ENCODE measurements at places on chromosomes 13 and 19. TPM values are rescaled to one million over a fixed set of nuclear protein-coding genes. Genes with fewer than 3 reads are reported as not detected.

GRCh38 chr13:94753327-94753726 is 41.0 kb upstream of the SOX21 start:
- no peaks in the 10 kb centered on the region for H3K4me1 ChIP-seq
- DNase-seq: no peak
- H3K27ac ChIP-seq: no peak overlapping the region
- H3K4me3 ChIP-seq: no peak overlapping the region
- H3K27me3 ChIP-seq: peaks cover 8% of the 10 kb centered on the region

- no peaks in the 10 kb centered on the region for H3K36me3 ChIP-seq
- no peak for DNase-seq
- no peaks in the 10 kb centered on the region for H3K4me1 ChIP-seq
- H3K4me3 ChIP-seq: no peak overlapping the region
Measured at GRCh38 chr13:107807306-107808073, 407.8 kb downstream of the LIG4 start.

GRCh38 chr13:106083620-106084350 is 451.7 kb downstream of the EFNB2 start:
- H3K4me3 ChIP-seq: no peak overlapping the region
- no peaks in the 10 kb centered on the region for H3K4me1 ChIP-seq
- no peak overlapping the region for H3K27ac ChIP-seq
- DNase-seq: no peak

- H3K4me3 ChIP-seq: no peak overlapping the region
- H3K36me3 ChIP-seq: peaks cover 3% of the 10 kb centered on the region
- peak overlapping the region; percentile 27 for H3K27ac ChIP-seq
Measured at GRCh38 chr13:110648146-110648819, 32.9 kb downstream of the NAXD start.

DNA sequence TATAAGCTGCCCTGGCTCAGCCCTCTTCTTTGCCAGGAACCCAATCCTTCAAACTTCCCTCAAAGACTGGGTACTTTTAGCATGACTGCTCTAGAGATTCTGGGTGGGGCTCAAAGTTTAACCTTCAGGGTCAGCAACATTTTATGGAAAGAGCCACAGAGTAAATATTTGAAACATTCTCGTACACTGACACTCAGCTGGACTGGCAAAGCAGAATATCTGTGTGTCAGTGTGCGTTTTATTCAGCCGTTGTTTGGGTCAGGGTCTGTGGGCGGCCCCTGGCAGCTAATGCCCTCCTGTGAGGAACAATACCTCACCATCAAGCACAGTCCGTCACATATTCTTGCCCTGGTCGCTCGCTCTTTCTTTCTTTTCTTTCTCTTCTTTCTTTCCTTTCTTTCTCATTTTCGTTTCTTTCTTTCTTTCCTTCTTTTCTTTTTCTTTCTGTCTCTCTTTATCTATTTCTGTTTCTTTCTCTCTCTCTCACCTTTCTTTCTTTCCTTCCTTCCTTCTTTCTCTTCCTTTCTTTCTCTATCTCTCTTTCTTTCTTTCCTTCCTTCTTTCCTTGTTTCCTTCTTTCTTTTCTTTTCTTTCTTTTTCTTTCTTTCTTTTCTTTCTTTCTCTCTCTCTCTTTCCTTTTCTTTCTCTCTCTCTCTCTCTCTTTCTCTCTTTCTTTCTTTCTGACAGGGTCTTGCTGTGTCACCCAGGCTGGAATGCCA is 10.7 kb downstream of the DPRX start:
- no peak overlapping the region for H3K4me3 ChIP-seq
- H3K4me1 ChIP-seq: no peaks in the 10 kb centered on the region
- no peaks in the 10 kb centered on the region for H3K27me3 ChIP-seq
- H3K27ac ChIP-seq: no peak overlapping the region
- no peaks in the 10 kb centered on the region for H3K36me3 ChIP-seq

The MBD3L3 gene
- total RNA-seq: not detected

- H3K4me3 ChIP-seq: no peak overlapping the region
- peaks cover 37% of the 10 kb centered on the region for H3K27me3 ChIP-seq
- H3K4me1 ChIP-seq: peaks cover 33% of the 10 kb centered on the region
- H3K27ac ChIP-seq: no peak overlapping the region
Measured at GRCh38 chr19:16892868-16893685, 4.3 kb downstream of the F2RL3 start.

The SSC5D gene
- 0.68 TPM for total RNA-seq

DNA sequence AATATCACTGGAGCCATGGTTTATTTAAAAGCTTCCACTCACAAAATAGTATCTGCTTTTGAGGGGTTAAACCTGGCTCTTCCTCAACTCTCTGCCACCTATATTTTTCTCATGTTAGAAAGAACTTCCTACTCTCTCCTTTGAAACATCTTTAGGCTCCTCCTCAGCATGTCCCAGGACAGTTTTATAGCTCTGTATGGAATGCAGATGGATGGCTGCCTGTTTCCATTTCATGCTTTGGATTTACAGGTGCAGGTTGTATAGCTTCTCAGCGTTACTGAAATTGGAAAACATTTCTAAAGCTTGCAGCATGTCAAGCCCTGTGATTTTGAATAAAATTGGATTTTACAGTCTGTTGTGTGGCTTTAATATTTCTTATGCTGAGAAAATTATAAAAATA is 314.0 kb downstream of the NDFIP2 start:
- DNase-seq: no peak
- H3K36me3 ChIP-seq: no peaks in the 10 kb centered on the region
- no peaks in the 10 kb centered on the region for H3K4me1 ChIP-seq
- H3K27me3 ChIP-seq: no peaks in the 10 kb centered on the region
- H3K27ac ChIP-seq: no peak overlapping the region

All from activated CD8-positive, alpha-beta memory T cell treated with anti-CD3 and anti-CD28 coated beads, Interleukin-2, amount 10 ng/mL, durations not matched to agents 7 days and 5 days (primary cell).